ENCODE measurements at places on chromosomes 16 and 17.

DNA sequence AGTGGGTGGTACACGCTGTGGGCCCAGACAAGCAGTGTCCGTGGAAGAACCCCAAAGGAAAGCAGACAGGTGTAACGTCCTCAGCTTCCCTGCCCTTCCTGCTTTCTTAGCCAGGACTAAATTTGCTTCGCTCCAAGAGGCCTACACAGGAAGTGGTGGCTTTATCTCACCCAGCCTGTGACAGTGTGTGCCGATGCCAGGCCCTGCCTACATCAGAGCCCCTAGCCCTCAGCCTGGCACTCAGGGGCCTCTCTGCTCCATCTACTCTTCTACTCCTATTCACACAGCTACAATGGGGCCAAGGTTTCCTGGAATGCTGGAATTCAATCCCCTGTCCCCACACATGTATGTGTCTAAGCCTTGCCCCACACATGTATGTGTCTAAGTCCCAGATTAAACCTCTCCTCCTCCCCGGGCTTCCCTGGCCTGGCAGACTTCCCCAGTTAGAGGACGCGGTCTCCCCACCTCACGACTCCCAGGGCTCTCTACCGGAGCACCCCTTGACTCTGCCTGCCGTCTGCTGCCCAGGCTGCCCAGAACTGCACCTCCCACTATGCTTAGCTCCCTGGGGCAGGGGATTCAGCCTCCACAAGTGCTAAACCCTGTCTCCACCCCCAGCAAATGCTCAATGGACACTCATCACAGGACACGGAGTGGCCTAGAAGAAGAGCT lies 8.2 kb downstream of the PGAP3 start:
- DNase-seq: no peak

DNA sequence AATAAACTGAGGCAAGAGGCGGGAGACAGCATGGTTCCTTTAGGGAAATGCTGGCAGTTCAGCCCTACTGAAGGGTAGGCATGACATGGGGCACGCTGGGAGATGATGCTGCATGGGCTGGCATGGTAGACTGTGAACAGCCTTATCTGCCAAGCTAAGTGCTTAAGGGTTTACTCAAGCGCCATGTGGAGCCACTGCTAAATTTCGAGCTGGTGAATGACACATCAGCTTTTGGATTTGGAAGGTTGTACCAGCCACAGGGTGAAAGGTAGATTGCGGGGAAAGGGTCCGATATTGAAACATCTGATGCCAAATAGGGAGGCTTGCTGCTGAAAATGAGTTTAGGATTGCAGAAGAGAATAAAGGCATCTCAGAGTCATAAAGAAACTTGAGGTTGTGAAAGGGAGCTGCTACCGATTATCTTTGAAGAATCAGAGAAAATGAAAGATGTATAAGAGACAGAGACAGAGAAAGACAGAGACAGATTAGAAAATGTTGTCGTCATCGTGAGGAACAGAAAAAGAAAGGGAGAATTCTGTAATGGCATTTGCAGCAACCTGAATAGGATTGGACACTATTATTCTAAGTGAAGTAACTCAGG lies 16.3 kb downstream of the PIK3R5 start:
- DNase-seq: no peak

GRCh38 chr16:10822702-10823101 lies 4.1 kb upstream of the TVP23A start:
- no peak for DNase-seq

DNA sequence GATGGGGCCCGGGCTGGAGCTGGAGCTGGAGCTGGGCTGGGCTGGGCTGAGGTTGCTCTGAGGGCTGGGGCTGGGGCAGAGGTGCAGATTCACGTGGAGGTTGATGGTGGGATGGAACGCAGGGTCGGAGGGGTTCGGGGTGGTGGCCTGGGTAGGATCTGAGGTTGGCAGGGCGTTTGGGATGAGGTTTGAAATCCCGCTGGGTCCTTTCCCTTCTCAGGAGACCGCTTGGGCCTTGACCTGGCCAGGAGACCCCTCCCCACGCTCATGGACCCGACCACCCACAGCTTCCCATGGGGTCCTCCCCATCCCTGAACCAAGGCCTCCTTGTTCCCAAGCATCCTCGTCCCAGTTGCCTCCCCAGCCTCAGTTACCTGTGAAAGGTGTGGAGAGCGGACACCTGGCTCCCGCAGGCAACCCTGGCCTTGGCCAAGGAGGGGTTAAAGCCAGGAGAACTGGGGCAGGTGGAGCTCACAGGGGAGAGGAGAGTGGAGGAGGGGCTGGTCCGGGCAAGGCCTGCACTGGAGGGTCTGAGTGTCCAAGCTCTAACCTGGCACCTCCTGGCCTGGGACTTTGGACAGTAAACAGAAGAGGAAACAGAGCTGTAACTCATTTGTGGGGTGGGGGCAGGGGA lies at the start of gene ASGR2:
Gene ASGR2, minus strand, starts transcription at position 582 of the 634 bp plus-strand sequence. CDS start 582 bp downstream, outside the sequence.
- DNase-seq: no peak

- DNase-seq: no peak
Observed at GRCh38 chr16:4306470-4307214, 9.2 kb upstream of the GLIS2 start.

- DNase-seq: peak; percentile 65
Observed at GRCh38 chr17:17836818-17837379, at the start of gene SREBF1. TSS of gene SREBF1 (minus strand) at chr17:17836986. CDS start at chr17:17836817, 169 bp downstream.

Measured in stimulated activated CD4-positive, alpha-beta T cell treated with anti-CD3 and anti-CD28 coated beads, Interleukin-12 subunit alpha, Interleukin-12 subunit beta, amount 100 ng/mL, for 48 hours (primary cell).